Suprapubic skin (tissue), 4 donors: ENCODE measurements at places on chromosomes 2 and 18. TPM values are rescaled to one million over a fixed set of nuclear protein-coding genes. Genes with fewer than 3 reads are reported as not detected.

Gene CYP27A1
- 22.3 TPM for total RNA-seq

Gene ARHGEF4
- 128 TPM for total RNA-seq

Gene POTEF
- not detected for total RNA-seq

Gene GPR39
- total RNA-seq: 0.72 TPM

Gene CD8B
- total RNA-seq: 1.6 TPM

Gene IL36A
- total RNA-seq: not detected

Gene TRIM43
- not detected for total RNA-seq

Gene IL1R1
- 52.1 TPM for total RNA-seq

Gene MYO5B
- 44.4 TPM for total RNA-seq

Gene ANKRD29
- total RNA-seq: 6.4 TPM
